ENCODE measurements at places on chromosomes 5 and 9.

GRCh38 chr9:114057161-114057885, 20.8 kb downstream of the AMBP start:
- DNase-seq: no peak

DNA sequence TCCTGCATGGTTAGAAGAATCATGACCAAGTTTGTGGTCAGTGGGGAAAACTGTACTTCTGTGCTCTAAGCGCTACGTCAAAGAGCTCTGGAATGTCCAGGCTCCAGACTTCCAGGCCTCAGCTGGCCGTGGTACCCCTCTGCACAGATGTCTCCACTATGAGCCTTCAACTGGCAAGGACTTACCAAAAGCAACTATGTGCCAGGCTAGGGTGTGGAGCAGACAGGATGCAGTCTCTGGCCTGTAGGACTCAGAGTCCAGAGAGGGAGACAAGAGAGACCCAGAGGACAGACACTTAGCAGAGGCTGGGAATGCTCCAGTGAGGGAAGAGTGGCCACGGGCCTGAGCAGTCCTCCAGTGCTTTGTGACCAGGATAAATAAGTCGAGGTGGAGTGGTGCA, 31.0 kb upstream of the TCF7 start:
- no peak for DNase-seq

DNA sequence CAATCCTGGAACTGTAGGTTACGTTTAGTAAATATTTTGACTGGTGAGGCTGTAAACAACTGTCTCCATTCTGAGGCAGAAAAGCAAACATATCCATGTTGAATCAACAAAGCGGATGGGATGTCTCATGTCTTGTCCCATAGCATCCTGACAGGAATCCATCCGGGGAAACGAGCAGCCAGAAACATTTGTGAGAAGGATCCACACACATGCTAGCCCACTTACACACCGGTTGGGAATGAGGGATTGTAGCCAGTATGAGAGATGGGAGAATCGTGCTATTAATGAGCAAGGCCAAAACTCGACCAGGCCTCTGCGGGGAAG, 117.5 kb downstream of the FSTL4 start:
- DNase-seq: no peak

DNA sequence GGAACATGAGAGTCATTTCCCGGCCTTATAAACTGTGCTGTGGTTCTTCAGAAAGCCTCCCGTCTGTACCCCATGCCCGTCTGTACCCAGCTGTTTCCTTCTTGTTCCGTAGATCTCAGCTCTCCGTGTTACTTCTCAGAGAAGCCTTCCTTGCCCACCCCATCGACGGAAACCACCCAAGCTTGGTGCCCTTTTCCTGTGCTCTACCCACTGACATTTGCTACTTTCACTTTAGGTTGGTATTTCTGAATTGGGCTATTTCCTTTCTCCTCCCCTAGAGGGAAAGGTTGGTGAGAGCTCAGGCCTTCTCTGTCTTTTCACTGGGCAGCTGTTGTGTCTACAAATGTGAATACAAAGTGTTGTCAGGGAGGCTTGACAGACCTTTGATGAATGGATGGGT, 764.5 kb upstream of the ADAMTS16 start:
- DNase-seq: no peak

- no peak for DNase-seq
Observed at GRCh38 chr9:5553211-5553610, 42.9 kb downstream of the PDCD1LG2 start.

GRCh38 chr9:123928533-123929176, 1.3 kb downstream of the DENND1A start:
- DNase-seq: peak; percentile 18

GRCh38 chr5:108743846-108744245, 3.9 kb upstream of the FER start:
- no peak for DNase-seq

GRCh38 chr5:168347368-168348083, 56.1 kb downstream of the WWC1 start:
- DNase-seq: no peak

GRCh38 chr9:137474271-137474670, 15.1 kb upstream of the NSMF start:
- no peak for DNase-seq

DNA sequence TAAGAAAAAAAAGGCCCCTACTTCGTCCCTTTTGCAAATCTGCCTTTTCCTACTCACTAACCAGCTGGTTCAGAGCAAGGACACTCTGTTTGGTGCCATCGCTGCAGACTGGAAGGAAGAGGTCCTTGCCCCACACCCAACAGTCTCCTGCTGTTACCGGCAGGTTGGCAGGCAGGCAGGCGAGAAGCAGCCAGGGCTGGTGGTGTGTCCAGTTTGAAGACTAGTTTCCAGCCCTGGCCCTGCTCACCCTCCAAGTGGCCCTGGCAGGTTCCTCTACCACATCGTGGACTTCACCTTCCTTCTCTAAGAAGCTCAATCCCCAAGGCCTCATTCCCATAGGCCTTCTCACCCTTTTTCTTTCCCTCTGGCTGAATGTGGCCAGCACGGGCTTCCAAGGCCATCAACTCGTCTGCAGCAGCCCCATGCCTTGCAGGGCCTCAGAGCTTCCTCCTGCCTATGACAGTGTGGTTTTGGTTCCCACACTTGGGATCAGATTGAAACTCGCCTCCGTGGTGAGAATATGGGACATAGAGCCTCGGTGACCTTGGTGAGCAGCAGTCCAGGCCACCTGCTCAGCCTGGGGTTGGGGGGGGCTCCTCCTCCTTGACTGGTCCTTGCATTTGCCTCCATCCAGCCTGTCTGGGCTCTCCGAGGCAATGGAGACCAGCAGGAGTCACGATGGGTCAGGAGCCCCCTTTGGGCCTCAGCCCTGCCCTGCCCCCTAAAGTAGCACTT, 22.9 kb downstream of the TGFBI start:
- no peak for DNase-seq

- DNase-seq: no peak
Observed at GRCh38 chr5:34496701-34497469, 159.2 kb upstream of the RAI14 start.

DNA sequence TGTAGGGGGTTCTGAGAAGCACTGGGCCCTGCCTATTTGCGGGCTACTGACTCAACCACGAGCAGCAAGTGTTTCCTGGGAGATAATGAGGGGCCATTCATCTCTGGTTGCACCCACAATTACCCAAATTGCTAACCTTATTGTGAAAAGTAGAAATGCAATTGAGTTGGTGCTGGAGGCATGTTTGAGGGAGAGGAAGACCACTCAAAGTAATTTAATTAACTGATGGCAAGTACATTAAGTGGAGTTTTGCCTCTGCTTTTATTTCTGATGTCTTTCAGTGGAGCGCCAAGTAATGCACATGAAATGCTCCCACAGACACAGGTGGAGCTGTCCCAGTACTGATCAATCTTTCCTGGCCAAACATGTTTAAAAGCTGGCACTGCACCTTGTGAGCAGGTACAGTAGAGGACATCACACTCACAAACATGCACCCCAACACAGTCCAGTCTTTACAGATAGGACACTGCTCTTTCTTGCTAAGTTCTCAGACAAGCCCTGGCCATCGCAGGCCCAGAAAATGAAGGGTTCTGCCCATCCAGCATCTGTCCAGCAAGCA, 195.4 kb downstream of the HSPA4 start:
- no peak for DNase-seq

DNA sequence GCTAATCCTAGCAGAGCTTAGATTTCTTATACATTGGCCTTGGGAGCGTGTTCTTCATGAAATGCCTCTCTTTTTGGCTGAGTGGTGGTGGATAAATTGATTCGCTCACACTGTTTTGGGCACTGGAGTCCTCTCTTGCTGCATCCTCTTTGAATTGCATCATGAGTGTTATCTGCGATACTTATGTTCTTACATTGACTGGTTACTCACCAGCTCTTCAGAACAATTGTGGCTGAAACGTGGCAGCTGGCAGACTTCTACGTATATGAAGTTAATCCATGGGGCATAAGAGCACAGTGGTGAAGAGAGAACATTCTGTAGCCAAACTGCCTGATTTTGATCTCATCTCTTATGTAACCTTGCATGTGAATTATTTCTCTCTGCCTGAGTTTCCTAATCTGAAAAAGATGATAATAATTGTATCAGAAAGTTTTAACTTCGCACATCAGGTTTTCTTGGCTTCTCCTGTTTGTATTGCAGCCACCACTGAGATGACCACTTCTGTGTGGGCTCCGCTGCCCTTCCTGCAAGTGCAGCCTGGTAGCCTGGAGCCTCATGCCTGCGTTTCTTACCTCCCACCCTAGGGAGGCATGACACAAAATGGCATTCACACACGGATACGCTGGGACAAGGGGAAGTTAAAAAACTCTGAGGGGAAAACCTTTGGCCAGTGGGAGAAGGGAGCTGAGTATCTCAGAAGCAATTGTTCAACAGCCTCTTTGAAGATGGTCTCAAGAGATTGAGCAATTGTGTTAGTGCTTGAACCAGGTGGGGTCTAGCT, 295.2 kb downstream of the ARHGAP26 start:
- peak; percentile 33 for DNase-seq

GRCh38 chr9:111868475-111868874, 28.1 kb upstream of the UGCG start:
- DNase-seq: no peak

All from activated CD4-positive, alpha-beta T cell treated with anti-CD3 and anti-CD28 coated beads, Interleukin-2, Interleukin-6, amounts not matched to agents 100 ng/mL and 50 ng/mL, durations not matched to agents 16 hours and 8 hours (primary cell).